Cortex of kidney (tissue), 1 donor: ENCODE measurements at places on chromosomes 5 and 9.

DNA sequence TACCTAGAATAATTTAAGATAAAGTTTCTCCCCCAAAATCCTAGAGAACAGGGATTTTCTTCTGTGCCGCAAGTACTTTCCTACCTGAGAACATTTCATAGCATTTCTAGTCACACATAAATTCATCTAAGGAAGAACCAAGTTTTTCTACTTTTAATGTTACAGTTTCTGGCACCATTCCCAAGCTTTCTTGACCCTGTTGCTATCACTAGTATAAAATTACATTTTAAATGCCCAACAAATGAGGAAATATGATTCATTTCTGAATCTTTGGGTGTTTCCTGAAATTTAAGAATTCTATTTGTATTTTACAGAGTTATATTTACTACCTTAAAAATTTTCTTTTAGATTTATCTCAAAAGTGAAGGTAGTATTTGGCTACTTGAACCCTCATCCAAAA lies 137.8 kb downstream of the LPAR1 start:
- no peak for DNase-seq

- no peak for DNase-seq
Measured at GRCh38 chr5:56202483-56202882, 30.6 kb downstream of the ANKRD55 start.

DNA sequence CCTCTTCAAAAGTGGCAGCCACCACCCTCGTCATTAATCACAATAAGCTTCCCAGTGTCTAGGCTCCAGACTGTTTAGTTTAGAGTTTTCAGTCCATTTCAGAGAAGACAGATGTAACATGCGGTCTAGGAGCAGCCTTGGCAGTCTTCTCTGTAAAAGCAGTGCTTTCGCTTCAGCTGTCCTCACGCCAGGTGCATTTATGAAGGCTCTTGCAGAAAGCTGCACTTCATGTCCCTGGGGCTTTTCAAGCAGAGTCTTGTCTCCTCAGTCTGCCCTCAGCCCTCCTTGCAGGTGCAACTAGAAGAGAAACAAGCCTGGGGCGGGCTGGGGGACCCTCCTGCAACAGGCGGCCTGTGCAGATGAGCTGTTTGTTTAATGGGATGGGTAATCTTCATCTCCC lies 281.9 kb downstream of the DRD1 start:
- DNase-seq: no peak

- DNase-seq: no peak
Measured at GRCh38 chr9:97411789-97412625, at the start of gene TDRD7. Gene TDRD7, plus strand, starts transcription at chr9:97412096. Its CDS starts 16,370 bp downstream, at chr9:97428466.
